ENCODE measurements at places on chromosomes 6 and 20. TPM values are rescaled to one million over a fixed set of nuclear protein-coding genes. Genes with fewer than 3 reads are reported as not detected.

COL20A1 gene
- not detected for total RNA-seq

SNTA1 gene
- 20.0 TPM for total RNA-seq

DNA sequence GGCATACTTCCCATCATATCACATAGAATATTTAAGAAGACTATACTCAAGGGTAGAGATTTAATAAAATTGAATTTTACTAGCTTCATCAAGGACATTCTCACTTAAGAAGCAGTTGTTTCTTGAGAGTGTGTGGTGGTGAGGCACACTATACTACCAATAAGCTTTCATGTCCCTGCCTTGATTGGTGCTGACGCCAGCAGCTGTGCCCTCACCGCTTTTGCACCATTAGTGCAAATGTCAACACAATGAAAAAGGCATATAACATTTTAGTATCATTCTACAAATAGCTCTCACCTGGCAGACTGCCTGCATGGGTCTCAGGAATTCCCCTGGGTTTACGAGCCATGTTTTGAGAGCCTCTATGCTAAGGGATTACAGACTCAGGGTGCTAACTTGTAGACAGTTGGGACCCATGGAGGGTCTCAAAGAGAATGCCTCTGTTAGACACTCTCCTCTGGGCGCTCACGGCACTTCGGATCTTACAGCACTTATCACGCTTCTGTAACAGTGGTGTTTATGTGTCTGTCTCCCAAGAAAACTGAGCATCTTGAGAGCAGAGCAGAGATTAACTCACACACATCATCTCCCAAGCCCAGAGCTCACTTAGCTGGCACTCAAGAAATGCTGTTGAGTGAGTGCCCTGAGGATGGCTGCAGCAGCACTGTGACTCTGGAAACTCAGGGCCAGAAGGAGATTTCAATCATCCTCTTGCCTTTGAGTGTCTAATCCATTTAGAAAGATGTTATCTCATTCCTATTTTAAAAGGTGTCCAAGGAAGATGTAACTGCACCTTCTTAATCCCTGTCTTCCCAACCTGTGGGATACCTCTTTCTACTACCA, 143.3 kb upstream of the GPR6 start:
- H3K27me3 ChIP-seq: no peaks in the 10 kb centered on the region
- H3K36me3 ChIP-seq: no peaks in the 10 kb centered on the region

SMLR1 gene
- not detected for total RNA-seq

OR2B6 gene
- total RNA-seq: not detected

NKAPL gene
- total RNA-seq: not detected

GRCh38 chr6:79570129-79571029, 33.1 kb upstream of the LCA5 start:
- H3K4me3 ChIP-seq: peak overlapping the region; percentile 19
- H3K4me1 ChIP-seq: peaks cover 11% of the 10 kb centered on the region
- no peak overlapping the region for H3K27ac ChIP-seq
- no peaks in the 10 kb centered on the region for H3K27me3 ChIP-seq
- no peaks in the 10 kb centered on the region for H3K36me3 ChIP-seq

- no peak overlapping the region for H3K27ac ChIP-seq
- no peak overlapping the region for H3K4me3 ChIP-seq
- DNase-seq: no peak
- no peaks in the 10 kb centered on the region for H3K27me3 ChIP-seq
Measured at GRCh38 chr6:125077453-125077852, 76.1 kb upstream of the TPD52L1 start.

BCAS1 gene
- 2.1 TPM for total RNA-seq

DPPA5 gene
- not detected for total RNA-seq

DNA sequence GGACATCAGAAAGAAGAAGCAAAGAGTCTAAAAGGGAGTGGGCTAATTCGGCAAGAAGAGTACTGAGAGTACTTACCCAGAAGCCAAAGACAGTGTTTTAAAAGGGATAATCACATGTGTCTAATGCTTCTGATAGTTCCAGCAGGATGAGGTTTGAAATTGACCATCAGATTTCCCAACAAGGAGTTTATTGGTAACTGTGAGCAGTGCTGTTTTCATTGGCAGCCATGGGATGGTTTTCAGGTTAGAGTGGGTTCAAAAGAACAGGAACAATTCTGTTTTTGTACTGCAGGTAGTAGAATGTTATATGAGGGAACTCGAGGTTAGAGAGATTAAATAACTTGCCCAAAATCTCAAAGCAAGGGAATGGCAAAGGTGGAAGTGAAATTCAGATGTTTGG, 8.5 kb downstream of the RNF217 start:
- H3K4me3 ChIP-seq: no peak overlapping the region
- H3K27me3 ChIP-seq: no peaks in the 10 kb centered on the region
- no peak overlapping the region for H3K27ac ChIP-seq
- peaks cover 16% of the 10 kb centered on the region for H3K36me3 ChIP-seq

DNA sequence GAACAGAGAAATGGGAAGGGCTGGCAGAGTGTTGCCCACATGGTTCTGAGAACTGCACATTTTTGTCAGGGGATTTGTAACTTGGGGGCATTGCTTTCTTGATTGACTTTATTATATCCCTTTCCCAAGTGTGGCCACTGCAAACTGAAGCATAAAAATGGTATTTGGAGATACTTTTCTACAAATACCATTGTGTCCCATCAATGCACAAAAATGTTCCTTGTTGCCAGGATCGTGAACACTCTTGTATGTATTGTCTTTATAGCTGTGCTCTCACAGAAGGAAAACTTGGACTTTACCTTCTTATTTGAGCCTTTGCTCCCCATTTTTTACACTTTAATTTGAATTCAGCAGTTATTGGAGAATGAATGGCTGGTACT, 57.1 kb upstream of the C20orf144 start:
- peaks cover 33% of the 10 kb centered on the region for H3K36me3 ChIP-seq
- no peak overlapping the region for H3K27ac ChIP-seq
- no peaks in the 10 kb centered on the region for H3K4me1 ChIP-seq

BMP7 gene
- total RNA-seq: 39.2 TPM

GRCh38 chr6:146775220-146775619, 176.4 kb downstream of the ADGB start:
- H3K27ac ChIP-seq: no peak overlapping the region
- no peaks in the 10 kb centered on the region for H3K36me3 ChIP-seq
- no peak overlapping the region for H3K4me3 ChIP-seq

DNA sequence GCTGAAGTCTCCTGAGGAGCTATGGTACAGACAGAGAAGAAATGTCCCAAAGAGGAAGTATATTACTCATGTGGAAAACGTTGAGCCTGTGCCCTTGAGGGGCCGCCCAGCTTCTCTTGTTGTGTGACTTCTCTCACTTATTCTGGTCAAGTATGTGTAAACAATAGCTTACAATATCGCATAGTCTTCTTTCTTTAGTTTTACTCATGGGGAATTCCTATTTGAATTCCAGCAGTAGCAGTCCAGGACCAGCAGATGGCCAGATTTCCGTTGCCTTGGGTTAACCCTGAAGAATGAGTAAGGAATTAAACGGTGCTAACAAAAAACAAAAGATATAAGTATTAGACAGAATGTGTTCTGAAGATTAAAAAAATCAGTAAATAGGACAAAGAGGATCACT, 522.0 kb upstream of the GJE1 start:
- no peak for DNase-seq
- no peaks in the 10 kb centered on the region for H3K4me1 ChIP-seq
- no peak overlapping the region for H3K27ac ChIP-seq

CYP21A2 gene
- total RNA-seq: not detected

GRCh38 chr6:4928426-4928825, 75.4 kb downstream of the RPP40 start:
- H3K4me3 ChIP-seq: no peak overlapping the region
- H3K27me3 ChIP-seq: no peaks in the 10 kb centered on the region
- H3K4me1 ChIP-seq: peaks cover 15% of the 10 kb centered on the region
- no peak overlapping the region for H3K27ac ChIP-seq
- H3K36me3 ChIP-seq: no peaks in the 10 kb centered on the region

LAMA5 gene
- total RNA-seq: 227 TPM

MROH8 gene
- 4.7 TPM for total RNA-seq

DNA sequence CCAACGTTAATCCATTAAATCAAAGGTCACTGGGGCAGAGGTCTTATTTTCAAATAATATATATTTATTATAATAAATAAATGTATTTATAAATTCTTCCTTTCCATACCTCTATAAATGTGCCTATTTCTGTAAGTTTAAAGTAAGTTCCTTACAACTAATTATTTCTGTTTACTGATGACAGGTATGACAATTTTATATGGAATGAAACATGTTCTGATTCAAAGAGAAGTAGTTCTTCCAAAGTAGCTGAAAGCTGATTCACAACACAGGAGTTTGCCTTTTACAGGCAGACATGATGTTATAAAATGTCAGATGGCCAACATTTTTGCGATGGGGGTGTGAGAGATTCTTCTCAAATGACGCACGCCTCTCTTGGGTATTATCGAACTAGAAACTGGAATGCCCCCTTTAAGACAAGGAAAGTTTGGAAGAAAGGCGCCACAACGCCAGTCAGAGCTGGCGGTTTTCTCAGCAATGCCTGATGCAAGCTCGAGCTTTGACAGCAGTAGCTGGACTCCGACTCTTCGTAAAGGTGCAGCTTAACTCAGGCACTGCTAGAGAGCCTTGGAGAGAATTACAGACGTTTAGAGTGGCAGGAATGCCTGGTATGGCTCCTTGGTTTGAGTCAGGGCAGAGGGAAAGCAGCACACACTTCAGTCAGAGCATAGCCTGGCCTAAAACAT, 92.1 kb downstream of the FOXC1 start:
- no peak overlapping the region for H3K27ac ChIP-seq
- no peaks in the 10 kb centered on the region for H3K27me3 ChIP-seq
- H3K4me3 ChIP-seq: no peak overlapping the region
- no peaks in the 10 kb centered on the region for H3K36me3 ChIP-seq

E2F1 gene
- total RNA-seq: 5.6 TPM

- no peaks in the 10 kb centered on the region for H3K4me1 ChIP-seq
- no peak for DNase-seq
- H3K27me3 ChIP-seq: no peaks in the 10 kb centered on the region
- H3K27ac ChIP-seq: no peak overlapping the region
- H3K36me3 ChIP-seq: no peaks in the 10 kb centered on the region
Measured at GRCh38 chr6:47106721-47107197, 64.6 kb upstream of the ADGRF1 start.

TLDC2 gene
- not detected for total RNA-seq

SLC35B3 gene
- 8.9 TPM for total RNA-seq

SERPINB1 gene
- 11.8 TPM for total RNA-seq

- no peak overlapping the region for H3K27ac ChIP-seq
- no peak for DNase-seq
- H3K27me3 ChIP-seq: no peaks in the 10 kb centered on the region
- H3K36me3 ChIP-seq: no peaks in the 10 kb centered on the region
- H3K4me1 ChIP-seq: peaks cover 17% of the 10 kb centered on the region
Measured at GRCh38 chr20:59996108-59996507, 37.9 kb downstream of the CDH26 start.

REM1 gene
- total RNA-seq: not detected

GRCh38 chr20:12808006-12808567, 200.7 kb upstream of the SPTLC3 start:
- H3K4me3 ChIP-seq: no peak overlapping the region
- no peak for DNase-seq
- H3K27ac ChIP-seq: no peak overlapping the region
- no peaks in the 10 kb centered on the region for H3K4me1 ChIP-seq
- H3K27me3 ChIP-seq: no peaks in the 10 kb centered on the region
- no peaks in the 10 kb centered on the region for H3K36me3 ChIP-seq

GRCh38 chr6:158161566-158162254, 6.4 kb downstream of the SERAC1 start:
- no peak overlapping the region for H3K27ac ChIP-seq
- no peaks in the 10 kb centered on the region for H3K27me3 ChIP-seq
- peaks cover 1% of the 10 kb centered on the region for H3K4me1 ChIP-seq
- no peak for DNase-seq
- no peak overlapping the region for H3K4me3 ChIP-seq

DNA sequence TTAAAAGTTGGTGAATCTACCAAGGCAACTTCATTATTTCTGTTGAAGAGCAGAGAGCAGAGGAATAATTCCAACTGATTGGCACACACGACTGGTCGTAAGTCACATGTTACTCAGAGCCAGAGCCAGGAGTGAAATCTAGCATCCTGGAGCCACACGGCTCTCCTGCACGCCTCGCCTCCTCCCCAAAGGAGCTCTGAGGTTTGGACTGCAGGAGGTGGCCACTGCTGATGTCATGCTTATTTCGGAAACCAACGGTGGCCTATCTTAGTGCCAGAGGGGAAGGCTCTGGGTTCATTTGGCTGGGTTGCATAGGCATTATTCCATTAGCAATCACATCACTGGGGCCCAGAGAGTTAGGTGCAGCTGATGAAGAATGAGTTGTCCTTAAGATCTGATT, 123.5 kb upstream of the RALGAPA2 start:
- H3K27ac ChIP-seq: no peak overlapping the region
- H3K27me3 ChIP-seq: peaks cover 30% of the 10 kb centered on the region
- H3K4me1 ChIP-seq: peaks cover 7% of the 10 kb centered on the region
- no peak for DNase-seq

GRCh38 chr6:161747506-161747905, 473.6 kb upstream of the AGPAT4 start:
- no peaks in the 10 kb centered on the region for H3K27me3 ChIP-seq
- H3K36me3 ChIP-seq: no peaks in the 10 kb centered on the region
- no peak overlapping the region for H3K4me3 ChIP-seq
- H3K4me1 ChIP-seq: no peaks in the 10 kb centered on the region

DNA sequence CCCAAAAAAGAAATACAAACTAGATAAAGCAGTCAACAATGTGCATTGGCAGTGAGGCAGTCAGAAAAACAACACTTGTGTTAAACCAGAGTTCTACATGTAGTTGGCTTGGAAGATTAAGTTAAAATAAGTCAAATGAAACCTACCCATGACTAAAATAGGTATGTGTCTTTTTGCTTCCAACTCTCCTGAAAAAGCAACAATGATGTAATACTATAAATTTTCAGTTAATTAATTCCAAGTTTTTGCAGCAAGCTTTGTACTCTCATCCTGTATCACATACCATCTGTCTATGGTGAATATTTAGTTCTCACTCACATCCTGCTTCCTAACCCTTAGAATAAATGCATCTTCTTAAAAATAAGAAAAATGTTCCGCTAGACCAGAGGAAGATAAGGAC, 261.5 kb downstream of the KIF16B start:
- peaks cover 36% of the 10 kb centered on the region for H3K36me3 ChIP-seq
- H3K4me1 ChIP-seq: no peaks in the 10 kb centered on the region
- no peak for DNase-seq
- H3K27ac ChIP-seq: no peak overlapping the region

DNA sequence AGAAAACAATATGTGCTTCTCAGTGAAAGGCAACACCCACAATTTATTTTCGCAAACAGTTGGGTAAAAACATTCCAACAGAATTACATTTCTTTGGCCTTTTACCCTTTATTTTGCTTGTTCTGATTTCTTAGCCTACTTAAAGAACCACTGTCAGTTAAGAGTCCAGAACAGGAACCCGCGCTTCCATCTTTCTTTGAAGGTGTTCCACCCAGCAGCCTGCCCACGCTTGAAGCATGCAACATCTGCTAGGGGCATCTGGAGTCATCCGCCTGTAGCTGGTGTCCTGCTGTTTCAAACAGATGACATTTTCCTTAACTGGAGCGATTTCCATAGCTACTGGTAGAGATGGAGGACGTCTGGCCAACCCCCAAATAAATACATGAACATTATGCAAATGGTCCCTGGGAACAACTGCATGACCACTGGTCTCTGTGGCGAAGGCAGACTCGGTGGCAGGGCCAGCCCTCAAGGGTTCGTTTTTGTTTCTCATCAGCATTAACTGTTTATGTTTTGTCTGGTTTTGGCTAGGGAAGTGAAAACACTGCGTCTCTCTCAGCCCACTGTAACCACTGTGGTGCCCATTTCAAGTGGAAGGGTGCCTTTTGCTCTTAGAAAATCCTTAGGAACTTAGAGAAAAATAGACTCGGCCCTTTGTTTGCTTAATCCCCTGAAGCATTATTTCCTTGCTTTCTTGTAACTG, 51.6 kb downstream of the LAMA4 start:
- no peak overlapping the region for H3K4me3 ChIP-seq
- H3K4me1 ChIP-seq: peaks cover 12% of the 10 kb centered on the region
- H3K36me3 ChIP-seq: peaks cover 8% of the 10 kb centered on the region
- H3K27ac ChIP-seq: peak overlapping the region; percentile 50
- no peak for DNase-seq
- no peaks in the 10 kb centered on the region for H3K27me3 ChIP-seq

PRR18 gene
- total RNA-seq: not detected

All from suprapubic skin (tissue), 4 donors.